AG08396 (cell line): ENCODE measurements at places on chromosomes 4 and X.

- DNase-seq, result no peak
These were observed 782.8 kb upstream of the MAGEB2 start for GRCh38 chrX:29432534-29432933.

- DNase-seq, result no peak
These were observed 40.3 kb upstream of the NKRF start for GRCh38 chrX:119646515-119646914.

- no peak for DNase-seq
These were observed 77.8 kb upstream of the STIM2 start for GRCh38 chr4:26782830-26783202.

DNA sequence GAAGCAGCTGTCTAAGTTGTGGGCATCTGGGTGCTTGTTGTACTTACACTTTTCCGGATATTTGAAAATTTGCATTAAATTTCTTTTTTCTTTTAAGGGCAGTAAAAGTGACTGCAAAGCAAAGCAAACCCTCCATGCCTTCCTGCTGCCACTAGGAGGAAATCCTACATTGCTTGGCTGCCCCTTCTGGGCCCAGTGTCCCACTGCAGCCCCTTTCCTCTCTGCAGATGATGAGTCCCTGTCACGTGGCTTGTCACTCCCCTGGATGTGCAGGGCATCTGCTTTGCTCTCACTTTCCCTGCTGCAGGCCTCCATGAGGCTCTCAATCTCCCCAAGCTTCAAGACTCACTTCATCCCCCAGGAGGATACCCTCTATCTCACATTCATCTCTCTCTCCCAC, 12.7 kb downstream of the TSR2 start:
- no peak for DNase-seq

- DNase-seq, result no peak
These were observed 192.0 kb upstream of the ETNPPL start for GRCh38 chr4:108954880-108955279.

DNA sequence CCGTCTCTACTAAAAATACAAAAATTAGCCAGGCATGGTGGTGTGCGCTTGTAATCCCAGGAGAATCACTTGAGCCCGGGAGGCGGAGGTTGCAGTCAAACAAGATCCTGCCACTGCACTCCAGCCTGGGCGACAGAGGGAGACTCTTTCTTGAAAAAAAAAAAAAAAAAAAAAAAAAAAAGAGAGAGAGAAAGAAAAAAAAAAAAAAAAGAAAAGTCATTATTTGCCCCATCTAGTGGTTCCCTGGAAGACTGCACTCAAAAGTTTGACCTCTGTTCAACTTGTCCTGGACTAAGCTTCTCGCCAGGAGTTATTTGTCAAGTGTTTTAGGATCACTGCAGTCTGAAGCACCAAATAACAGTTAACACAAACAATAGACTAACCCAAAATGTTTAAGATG, 45.3 kb upstream of the KCTD8 start:
- peak; percentile 11 for DNase-seq

DNA sequence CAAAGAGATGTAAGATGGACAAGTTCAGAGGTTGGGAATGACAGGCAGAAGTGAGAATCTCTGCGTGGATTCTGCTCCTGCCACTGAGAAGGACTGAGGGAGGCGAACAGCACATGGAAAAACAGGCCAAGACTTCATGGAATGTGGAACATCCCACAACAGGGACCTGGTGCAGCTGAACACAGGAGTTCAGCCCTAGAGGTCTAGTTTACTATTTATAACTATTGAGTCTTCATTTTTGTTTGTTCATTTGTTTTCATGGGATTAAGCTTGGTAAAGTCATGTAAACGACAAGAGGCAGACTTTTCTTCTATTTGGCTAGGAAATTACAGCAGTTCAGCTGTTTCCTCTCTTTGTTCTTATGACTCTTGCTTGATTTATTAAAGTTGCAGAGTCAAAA, 234.5 kb downstream of the MAML3 start:
- DNase-seq, result peak; percentile 68

DNA sequence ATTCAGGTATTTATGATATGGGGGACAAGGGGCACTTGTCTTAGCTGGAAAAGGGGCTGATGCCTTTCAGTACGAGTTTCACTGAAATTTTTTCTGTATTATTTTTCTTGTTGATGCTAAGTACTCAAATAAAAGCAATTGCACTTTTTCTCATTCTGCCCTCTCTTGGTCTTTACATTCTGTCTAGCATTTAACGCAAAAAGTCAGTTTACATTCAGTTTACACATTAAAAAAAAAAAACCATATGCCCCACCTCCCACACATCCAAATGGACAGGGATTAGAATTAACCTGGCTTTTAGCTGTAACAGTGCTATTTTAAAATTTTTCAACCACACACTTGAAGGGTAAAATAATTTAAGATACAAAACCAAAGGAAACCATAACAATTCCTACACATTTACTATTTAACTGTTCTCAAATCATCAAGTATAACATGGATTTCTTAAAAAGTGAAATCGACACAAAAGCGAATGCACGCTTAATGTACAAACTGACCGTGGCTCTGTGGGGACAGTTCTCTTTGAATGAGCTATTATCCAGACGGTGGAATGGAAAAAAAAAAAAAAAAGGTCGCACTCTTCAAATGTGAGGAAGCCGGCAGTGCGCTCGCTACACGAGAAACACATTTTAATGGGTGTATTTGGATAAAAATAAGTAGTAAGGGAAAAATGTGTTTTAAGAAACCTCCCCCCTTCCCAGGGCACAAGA, 1.4 kb downstream of the AMMECR1 start:
- DNase-seq, result no peak

DNA sequence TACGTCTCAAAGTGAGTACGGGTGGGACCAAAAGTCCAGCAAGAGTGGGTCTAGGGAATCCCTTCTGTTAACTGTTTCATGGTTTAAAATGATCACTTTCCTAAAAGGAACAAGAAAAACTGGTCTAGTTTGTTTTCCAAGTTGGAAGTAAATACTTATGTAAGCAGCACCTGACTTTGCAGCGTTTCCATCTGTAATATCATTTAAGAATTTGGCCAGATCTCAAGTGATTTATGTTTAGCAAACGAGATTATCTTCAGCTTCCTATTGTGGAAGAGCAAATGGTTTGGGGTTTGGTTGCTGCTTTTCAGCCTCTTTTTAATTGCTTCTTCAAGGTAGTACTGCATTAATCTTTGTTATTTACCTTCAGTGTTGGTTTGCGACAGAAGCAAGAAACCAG, 50.4 kb downstream of the FHIP1A start:
- no peak for DNase-seq

GRCh38 chr4:185740471-185740873, 71.5 kb downstream of the SORBS2 start:
- DNase-seq, result no peak

GRCh38 chr4:31374256-31374960, 654.2 kb downstream of the PCDH7 start:
- no peak for DNase-seq

DNA sequence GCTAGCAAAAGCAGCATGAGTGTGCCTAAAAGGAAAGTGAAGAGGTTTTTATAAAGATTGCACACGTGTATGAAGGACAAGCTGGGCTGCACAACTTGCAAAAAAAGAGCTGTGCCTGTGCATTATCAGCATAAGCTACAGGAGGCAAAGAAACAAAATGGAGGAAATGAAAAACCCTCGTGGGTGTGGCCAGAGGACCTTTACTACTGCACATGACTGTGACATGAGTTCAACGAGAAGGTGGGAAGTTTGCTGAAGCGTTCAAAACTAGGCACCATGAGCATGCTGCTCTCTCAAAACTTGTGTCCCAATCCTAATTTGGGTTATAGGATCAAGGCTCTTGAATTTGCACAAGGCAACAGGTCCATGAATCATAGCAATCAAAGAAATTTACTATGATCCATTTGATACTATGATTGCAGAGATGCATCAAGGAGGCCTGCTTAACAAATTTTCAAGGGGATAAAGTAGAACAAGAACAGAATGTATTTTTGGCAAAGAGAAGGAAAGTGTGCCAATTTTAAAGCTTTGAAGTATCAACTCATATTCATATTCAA, 38.1 kb upstream of the CXorf38 start:
- DNase-seq, result no peak

DNA sequence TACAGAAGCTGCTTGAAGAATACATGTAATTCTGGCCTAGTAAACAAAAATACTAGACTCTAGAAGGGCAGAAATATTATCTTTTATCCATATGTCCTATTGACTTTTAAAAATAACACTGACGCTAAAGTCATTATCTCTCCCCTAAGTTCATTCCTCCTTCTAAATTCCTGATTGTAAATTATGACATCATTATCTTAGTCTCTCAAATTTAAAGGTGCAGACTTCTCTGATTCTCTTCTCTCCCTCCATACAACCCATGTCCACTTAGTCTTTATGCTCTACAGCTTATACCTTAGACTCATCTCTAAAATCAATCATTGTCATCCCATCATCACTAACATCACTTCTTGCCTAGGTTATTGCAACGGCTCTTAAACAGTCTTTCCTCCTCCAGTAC, 327.9 kb upstream of the GRIA3 start:
- no peak for DNase-seq

- DNase-seq, result no peak
These were observed 31.0 kb downstream of the F8 start for GRCh38 chrX:154991476-154991875.

DNA sequence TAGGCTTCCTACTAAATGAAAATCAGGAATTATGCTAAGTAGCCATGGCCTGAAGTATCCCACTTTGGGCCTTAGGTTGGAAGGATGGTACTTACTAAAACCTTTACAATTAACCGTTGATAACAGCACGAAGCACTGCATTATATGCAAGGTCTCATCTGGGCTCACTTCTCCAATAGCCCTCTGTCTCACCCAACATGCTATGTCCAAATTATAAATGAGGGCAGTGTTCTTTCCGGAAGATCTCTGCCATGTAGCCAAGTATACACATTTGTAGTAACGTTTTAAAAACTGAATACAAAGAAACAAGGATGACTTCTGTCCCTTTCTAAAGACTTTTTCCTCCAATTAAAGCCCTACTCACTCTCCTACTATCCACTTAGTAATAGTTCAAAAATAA, 51.6 kb downstream of the SCFD2 start:
- DNase-seq, result no peak

DNA sequence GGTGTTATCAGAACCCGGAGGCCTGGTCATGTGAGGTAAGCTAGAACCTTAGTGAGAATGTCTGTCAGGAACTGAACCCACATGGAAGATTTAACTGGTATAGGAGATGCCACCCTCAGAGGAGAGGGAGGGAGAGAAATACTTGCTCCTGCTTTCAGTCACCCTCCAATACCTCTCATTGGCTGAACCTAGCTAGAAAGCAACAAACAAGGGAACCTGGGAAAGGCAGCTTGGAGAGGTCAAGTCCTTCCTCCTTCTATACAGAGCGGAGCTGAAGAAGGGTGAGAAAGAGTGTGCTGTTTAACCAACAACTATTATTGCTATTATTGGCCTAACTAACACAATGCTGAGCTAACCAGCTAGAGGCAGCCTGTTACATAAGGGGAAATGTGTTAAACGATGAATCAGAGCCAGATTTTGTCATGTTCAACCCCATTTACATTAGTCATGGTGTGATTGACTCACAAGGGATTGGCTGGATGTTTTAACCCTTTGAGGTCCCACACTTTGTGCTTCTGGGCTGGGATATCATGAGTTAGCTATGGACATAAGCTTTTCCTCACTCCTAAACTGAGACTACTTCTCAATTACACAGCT, 96.5 kb upstream of the ESX1 start:
- peak; percentile 44 for DNase-seq

GRCh38 chrX:7432901-7433300, 284.9 kb upstream of the PUDP start:
- DNase-seq, result no peak

- peak; percentile 19 for DNase-seq
These were observed 275.1 kb downstream of the GPM6A start for GRCh38 chr4:175536852-175537453.

DNA sequence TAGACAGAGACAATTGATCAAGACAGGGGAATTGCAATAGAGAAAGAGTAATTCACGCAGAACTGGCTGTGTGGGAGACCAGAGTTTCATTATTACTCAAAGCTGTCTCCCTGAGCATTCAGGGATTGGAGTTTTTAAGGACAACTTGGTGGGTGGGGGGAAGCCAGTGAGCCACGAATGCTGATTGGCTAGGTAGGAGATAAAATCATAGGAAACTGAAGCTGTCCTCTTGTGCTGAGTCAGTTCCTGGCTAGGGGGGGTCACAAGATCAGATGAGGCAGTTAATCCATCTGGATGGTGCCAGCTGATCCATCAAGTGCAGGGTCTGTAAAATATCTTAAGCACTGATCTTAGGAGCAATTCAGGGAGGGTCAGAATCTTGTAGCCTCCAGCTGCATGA, 358.6 kb downstream of the GPM6A start:
- DNase-seq, result no peak

DNA sequence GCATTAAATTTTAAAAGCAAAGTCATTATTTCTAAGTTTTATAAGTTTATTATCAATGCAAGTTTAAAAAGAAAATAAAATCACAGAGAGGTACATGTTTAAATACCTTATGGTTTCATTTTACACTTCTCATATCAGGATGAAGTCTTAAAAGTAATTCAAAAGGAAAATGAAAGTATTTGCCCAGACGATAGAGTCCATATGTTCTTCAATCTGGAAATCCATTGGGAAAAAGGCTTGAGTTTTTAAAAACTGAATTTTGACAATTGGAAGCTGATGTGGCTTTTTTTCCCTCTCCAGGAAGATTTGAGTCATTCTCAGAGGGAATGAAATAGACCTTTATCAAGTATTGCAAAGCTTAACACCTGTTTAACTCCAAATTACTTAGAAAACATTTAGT, 37.1 kb downstream of the MAB21L2 start:
- DNase-seq, result no peak

DNA sequence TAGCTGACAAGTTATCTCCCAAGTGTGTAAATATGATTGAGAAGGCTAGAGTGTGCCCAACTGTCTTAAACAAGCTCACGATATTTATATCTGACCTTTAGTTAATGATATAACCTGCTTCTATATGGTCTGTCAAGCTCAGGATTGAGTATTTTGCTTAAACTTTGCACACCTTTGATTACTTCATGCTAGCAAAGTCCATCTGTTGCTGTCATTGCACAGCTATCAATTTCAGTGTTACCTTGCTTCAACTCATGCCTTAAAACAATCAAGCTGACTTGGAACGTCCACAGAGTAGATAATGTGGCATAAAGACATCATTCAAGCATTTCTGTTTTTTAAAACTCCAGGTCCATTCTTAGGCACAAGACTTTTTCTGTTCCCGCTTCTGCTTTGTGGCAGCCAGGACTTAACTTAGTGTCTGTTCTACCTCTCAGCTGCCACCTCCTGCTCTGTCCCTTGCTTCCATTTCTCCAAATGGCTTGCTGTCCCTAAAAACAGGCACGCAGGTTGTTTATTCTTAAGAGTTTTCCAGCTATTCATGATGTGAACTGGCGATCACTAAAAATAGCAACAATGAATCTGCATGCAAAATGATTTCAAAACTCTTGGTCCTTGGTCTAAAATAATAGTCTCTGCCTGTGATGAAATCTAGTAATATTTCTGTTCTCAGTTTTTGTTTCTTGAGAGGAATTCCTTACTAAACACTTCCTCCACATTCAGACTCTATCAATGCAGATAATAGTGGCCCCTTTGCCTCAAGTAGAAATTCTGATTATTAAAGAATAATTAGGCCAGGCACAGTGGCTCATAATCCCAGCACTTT, 16.3 kb upstream of the NEIL3 start:
- DNase-seq, result no peak
